ENCODE measurements at places on chromosomes 3 and 15.

- DNase-seq, result no peak
Measured at GRCh38 chr3:149564079-149564478, 89.6 kb downstream of the TM4SF4 start.

- DNase-seq, result no peak
Measured at GRCh38 chr3:104555728-104556127, 811.0 kb upstream of the ALCAM start.

DNA sequence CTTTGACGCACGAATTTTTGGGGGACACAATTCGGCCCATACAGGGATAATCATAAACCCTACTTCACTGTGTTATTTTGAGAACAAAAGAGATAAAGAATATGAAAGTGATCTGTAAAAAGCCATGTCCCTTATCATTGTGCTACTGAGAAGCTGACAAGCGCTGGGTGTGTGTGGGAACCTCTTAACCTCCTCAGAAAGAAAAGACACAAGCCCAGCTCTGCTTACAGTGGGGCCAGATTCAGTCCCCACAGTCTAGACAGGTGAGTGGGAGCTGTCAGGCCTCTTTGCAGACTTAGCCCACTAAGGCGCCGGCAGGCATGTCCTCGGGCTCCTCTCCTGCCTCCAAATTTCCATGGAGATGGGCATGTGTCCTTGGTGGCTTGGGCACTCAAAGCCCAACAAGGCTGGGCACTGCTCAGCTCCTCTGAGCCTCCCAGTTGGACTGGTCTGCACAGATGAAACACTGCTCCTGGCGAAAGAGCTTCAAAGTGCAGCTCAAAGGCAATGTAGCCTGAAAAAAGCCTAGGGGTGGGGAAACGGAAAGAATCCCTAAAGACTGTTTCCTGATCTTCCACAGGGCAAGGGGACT, 64.4 kb upstream of the ETV5 start:
- DNase-seq, result no peak

GRCh38 chr3:81554388-81554787, 207.1 kb downstream of the GBE1 start:
- DNase-seq, result no peak

GRCh38 chr3:62028236-62028635, 345.1 kb downstream of the FEZF2 start:
- DNase-seq, result no peak

GRCh38 chr3:57637391-57637790, 40.2 kb upstream of the ARF4 start:
- no peak for DNase-seq

- no peak for DNase-seq
Measured at GRCh38 chr3:17466028-17466427, 276.4 kb downstream of the TBC1D5 start.

DNA sequence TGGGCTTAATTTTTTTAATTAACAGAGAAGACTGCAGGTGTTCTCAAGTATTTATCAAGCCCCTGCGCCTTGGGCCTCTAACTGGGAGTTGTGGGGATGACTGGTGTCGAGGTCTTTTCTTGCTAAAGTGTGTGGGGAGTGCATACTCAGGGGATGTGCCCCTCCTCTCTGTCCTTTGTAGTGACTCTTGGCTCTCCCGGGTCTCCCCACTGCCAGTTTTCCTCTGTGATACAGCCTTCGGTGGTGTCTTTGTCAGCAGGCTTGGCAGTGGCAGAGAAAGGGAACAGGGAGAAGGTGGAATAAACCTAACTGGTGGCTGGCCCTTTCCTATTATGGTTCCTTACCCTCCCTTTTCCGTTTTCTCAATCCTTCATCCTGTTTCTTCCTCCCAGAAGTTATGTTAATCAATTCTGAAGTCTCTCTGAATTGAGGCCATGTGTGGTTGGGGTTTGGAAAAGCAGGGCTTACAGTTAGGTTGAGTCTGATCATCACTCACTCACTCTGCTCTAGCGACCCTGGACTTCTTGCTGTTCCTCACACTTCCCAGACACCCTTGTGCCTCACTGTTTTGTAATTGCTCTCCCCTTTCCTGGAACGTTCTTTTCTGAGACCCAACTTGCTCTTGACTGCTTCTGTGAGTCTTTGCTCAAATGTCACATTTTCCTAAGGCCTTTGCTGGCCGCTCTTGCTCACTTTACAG, 158.1 kb downstream of the PTPRG start:
- DNase-seq, result no peak

- DNase-seq, result no peak
Measured at GRCh38 chr15:25171111-25171811, 216.5 kb downstream of the SNRPN start.

GRCh38 chr3:89264037-89264560, 156.7 kb downstream of the EPHA3 start:
- DNase-seq, result no peak

GRCh38 chr3:170714562-170715535, 129.0 kb upstream of the SLC7A14 start:
- DNase-seq, result no peak

GRCh38 chr3:24828551-24828950, 333.9 kb upstream of the THRB start:
- DNase-seq, result no peak

- DNase-seq, result peak; percentile 16
Measured at GRCh38 chr15:78620021-78620526, 722 bp downstream of the CHRNA3 start.

- peak; percentile 20 for DNase-seq
Measured at GRCh38 chr15:68634531-68634930, 55.7 kb downstream of the CORO2B start.

DNA sequence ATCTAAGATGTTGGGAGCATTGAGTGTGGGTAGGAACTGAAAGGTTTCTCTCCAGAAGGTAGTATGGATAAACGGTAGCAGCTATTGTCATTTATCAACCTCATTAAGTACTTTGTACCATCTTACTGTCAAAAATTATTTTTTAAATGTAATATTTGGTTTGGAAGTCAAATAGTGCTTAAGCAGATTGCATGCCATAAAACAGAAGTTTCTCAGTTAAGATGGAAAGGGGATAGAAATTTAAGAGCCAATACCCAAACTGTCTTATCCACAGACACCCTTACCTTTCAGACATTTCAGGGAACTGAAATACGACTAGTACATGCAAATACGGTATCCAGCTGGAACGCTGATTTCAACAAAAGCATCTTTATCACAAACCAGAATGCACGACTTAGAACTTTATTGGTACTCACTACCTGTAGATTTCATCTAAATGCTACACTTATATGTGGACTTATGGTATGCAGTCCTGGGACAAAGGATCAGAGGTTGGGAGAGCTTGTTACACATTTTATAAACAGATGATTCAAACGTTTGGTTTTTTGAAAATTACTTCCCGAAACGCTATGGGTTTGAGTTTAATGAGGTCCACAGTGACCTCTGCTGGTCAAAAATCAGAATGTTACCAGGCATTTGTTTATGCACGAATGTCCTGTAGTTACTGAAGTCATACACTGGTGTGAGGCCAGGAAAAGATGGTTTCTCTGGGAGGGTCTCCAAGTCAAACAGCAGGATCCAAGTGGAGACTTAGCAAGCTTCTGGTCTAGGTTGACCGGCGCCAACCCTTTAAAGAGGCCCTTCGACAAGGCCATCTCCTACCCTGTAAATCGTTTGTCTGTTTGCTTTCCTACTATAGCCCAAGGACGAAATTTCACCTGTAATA, 45.7 kb upstream of the DUT start:
- DNase-seq, result peak; percentile 68

DNA sequence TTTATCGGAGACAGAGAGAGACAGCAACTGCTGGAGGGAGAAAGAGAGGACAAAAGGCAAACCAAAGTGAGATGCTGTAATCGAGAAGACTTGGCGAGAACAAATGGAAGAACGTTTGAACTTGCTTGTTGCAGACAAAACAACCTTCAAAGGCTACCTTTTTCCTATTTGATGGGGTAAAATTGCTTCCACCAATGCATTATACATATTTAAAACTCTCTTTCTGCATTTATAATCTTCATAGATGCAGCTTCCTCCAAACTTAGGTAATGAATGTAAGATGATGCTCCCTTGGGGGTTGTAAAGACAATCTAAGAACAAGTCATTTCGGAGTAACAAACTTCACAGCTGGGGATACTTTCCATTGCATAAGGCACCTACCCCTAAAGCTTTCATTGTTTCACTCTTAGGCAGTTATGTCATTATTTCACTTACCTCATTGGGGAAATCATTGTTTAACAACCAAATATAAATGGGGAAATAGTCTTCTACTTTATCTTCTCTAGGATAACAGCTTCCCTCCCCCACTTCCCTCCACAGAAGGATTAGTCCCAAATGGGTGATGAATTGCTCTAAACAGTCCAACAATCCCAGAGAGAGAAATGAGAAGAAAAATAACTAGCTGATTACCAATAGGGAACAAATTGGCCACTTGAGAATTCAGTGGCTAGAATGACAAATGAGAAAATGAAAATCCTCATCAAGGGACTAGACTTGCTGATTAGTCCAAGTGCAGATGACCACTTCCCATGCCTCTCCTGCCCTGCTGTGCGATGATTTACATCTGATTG, 269.8 kb upstream of the ADAMTS9 start:
- DNase-seq, result no peak

DNA sequence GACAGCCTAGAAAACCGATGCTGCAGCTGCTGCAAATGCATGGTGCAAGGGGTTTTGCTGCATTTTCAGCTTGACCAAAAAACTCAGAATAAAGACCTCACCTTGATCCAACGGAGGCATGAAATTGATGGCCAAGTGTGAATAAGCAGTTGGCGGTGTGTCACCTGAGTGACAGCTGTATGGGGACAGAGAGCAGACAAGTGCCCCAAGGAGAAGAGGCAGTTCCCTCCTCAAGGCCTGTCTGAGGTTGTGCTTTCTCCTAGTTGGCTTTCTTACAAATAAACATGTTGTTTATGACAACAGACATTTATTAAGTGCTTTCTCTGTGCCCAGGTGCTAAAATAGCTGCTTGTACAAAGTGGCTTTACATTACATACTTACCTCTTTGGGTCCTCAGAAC, 10.3 kb downstream of the PGPEP1L start:
- DNase-seq, result no peak

DNA sequence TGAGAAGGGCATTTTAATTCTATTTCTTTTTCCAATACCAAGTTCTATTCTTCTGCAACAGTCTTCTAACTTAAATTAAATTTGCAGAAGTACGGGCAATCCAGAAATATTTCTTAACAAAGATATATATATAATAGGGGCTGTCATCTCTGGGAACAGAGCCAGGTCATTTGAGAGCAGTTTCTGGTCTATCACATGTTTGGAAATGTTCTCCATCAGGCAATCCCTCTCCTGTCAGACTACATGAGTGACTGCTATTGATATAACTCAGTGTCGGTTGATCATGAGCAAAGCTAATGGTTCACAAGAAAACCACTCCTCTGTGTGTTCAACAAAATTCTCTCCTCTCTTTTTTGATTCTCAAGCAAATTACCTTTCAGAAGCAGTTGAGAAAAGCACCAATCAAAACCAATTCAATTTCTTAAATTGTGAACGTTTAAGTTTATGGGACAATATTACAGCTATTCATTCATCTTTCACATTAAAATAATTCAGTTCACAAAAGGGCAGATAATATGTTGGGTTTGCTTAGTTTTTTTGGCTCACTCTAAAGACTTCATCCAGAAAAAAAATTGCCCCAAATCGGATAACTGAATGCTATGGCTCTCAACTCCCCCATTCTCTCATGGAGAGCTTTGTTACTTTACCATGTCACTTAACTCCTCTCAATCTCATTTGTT, 152.9 kb upstream of the TGFBR2 start:
- DNase-seq, result no peak

DNA sequence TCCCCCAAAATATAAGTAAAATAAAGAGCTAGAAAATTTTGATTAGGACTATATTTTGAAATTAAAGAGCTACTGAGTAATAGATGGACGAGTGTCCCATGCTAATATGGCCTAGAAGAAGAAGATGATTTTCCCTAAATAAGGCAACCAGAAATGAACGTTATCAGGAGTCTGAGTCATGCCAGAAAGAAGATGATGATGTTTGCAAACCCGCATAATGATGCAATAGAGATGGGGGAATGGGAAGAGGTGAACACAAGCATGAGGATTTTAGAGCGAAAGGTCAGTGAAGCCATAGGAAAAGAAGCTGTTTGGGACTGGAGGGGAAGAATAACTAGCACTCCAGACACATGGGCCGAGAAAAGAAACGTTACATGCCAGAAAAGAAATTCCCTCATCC, 71.7 kb downstream of the FGF12 start:
- no peak for DNase-seq

- no peak for DNase-seq
Measured at GRCh38 chr15:56086566-56086965, 93.2 kb upstream of the NEDD4 start.

GRCh38 chr15:84599906-84600305, 903 bp upstream of the ZSCAN2 start:
- DNase-seq, result no peak
